ENCODE measurements at places on chromosomes 13 and 19. TPM values are rescaled to one million over a fixed set of nuclear protein-coding genes. Genes with fewer than 3 reads are reported as not detected.
A peak's percentile ranks its signal among the peaks of the same experiment; 100 is the strongest.

DNA sequence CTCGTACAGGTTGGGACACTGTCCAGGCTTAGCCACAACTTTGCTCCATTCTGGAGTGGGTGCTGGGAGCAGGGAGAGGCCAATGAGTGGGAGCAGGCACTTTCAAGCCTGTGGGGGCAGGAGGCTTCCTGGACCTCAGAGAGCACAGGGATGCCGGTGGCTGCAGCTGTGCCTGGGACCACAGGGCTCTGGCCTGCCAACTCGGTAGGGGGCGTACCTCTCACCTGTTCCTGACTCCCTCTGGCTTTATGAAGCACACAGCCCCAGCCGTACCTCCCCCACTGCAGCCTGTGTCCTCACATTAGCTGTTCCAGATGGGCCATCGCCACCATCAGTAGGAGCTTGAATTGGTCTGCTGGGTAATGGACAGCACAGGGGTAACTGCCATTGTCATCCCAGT lies 278.7 kb upstream of the KLHL1 start:
- DNase-seq = peak; percentile 16

DNA sequence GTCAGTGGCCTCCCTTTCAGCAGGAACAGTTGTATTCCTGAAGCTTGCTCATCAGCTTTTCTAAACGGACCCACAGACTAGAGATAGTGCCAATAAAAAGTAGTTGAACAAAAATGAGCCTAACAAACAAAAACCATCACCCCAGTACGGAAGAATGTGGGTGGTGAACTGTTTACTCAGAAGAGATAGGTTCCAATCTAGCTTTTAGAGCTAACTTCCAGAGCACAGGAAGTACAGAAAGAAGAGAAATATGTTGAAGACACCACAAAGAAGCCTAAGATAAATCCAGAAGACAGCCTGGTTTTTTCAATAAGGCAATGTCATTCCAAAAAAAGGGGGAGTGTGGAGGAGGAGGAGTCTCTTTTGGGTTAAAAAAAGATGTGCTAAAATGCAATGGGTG lies 2.8 kb upstream of the LMO7 start:
- no peak for DNase-seq

The SLC25A41 gene
- polyA plus RNA-seq = 0.23 TPM

DNA sequence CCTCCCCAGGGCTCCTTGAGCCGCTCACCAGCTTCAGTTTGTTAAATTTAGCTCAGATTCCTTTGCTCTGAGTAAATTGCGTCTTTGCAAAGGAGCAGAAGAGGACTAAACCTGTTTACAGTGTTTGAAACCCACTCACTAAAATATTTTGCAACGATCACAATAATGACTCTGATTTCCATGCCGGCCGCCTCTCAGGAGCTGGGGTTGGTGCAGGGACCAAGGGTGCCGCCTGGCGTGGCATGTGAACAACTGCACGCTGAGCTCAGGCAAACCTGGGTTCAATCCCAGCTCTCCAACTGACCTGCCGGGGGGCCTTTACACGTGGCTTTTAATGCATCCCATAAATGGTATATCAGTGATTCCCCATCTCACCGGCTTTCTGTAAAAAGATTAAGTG lies 68.7 kb upstream of the CACNA1A start:
- DNase-seq = peak; percentile 67

GRCh38 chr13:110329798-110330461 lies 22.8 kb downstream of the COL4A2 start:
- no peak for DNase-seq

- DNase-seq = no peak
Measured at GRCh38 chr13:51067210-51067701, 43.8 kb downstream of the C13orf42 start.

GRCh38 chr13:93752541-93752940 lies 525.9 kb downstream of the GPC6 start:
- DNase-seq = no peak

DNA sequence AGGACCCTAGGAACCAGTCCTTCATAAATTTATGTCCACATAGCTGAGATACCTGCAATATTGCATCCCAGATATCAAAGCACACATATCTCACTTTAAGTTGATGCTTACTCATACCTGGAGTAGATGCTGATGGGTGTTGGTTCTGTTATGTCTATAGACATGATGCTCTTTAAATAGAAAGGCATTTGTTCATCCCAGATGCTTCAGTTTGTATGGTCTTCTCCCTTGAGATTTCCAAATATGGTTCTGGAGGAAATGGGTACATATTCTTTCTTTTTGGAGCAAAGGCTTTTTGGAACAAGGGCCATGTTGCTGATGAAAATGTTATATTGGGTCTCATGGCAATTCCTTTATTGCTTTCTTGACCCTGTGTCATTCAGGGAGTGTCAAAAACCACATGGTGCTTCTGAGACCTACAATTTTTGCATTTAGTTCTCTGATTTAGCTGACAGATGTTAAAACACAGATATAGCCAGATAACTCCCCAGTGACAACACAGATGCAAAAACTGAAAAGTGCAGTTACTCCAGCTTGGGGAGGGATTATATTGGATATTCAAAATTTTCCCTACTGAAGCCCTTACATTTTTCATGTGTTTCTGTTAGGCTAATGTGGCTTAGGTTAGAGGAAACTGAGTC lies 211.4 kb downstream of the KCNRG start:
- no peak for DNase-seq

DNA sequence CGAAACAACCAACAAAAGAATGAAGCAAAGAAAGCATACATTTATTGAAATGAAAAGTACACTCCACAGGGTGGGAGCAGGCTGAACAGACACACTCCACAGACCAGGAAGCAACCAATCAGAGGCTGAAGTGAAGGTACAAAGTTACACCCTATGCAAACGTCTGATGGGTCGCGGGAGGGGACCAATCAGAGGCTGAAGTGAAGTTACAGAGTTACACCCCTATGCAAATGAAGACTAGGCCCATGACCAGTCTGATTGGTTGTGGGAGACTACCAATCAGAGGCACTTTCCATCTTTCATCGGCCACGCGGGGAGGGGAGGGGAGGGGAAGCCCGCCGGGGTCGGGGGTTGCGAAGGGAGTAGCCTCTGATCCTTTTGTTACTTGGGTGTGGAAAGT lies 12.4 kb upstream of the FBL start:
- DNase-seq = peak; percentile 85

DNA sequence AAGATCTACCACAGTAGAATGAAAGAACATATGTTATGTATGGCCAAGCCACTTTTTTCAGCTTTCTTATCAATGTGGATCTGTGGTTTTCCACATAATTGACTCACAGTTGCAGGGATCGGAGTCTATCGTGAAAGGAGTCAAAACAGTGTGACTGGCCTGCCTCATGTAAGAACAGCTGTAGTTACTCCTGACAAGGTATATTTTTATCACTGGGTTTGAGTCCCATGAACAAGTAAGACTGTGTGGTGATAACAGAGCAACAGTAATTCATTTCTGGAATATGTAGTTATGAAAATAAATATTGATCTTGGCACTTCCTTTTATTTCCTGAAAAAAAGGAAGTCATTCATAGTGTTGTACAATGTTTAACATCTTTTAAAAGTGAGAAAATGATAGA lies 416.6 kb downstream of the KLF12 start:
- no peak for DNase-seq

DNA sequence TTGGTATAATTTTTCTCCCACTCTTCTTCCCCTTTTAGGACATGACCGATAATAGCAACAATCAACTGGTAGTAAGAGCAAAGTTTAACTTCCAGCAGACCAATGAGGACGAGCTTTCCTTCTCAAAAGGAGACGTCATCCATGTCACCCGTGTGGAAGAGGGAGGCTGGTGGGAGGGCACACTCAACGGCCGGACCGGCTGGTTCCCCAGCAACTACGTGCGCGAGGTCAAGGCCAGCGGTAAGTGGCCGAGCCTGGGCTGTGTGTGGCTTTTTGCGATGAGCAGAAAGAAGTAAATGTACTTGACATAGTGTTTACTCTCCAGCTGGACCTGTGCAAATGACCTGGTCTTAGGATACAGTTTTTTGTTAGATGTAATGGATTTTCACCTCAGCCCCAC lies 102.5 kb downstream of the ARHGEF7 start:
- no peak for DNase-seq

DNA sequence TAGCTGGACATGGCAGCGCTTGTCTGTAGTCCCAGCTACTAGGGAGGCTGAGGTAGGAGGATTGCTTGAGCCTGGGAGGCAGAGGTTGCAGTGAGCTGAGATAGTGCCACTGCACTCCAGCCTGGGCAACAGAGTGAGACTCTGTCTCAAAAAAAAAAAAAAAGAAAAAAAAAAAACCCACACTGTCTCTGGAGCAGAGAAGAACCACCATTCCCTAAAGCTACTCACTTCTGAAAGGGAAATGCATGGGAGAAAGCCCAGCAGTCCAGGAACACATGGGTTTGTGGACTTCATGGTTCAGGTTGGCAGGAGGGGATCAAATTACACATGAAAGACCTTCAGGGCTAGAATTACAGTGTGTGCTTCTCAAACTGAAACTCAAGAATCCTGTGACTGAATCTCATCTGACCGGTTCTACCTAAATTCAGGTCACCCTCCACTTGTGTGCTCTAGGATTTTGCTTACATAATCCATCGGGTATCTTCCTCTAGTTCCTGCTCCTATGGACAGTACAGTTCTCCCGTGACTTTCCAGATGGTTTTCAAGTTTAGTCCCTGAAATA lies 30.2 kb upstream of the CPB2 start:
- peak; percentile 65 for DNase-seq

- DNase-seq = no peak
Measured at GRCh38 chr19:6138066-6138465, 2.6 kb downstream of the ACSBG2 start.

DNA sequence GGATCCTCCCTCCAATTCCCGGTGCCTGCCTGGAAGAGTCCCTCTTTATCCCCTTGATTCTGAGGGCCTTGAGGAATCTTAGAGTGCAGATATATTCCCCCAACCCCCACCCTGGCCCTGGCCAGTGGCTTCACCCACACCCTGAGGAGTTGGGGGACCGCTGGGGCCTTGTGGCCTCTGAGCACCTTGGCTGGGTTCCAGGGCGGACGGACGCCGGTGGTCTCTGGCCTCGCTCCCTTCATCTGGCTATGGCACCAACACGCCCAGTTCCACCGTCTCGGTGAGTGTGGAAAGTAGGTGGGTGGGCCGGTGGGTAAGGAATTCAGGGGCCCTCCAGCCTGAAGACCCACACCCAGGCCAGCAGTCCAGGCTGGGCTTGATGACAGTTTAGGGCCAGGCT lies 5.0 kb downstream of the MAST1 start:
- DNase-seq = no peak

The GTF2F1 gene
- 76.1 TPM for polyA plus RNA-seq

GRCh38 chr13:40776681-40777165 lies 5.7 kb upstream of the MRPS31 start:
- DNase-seq = no peak

DNA sequence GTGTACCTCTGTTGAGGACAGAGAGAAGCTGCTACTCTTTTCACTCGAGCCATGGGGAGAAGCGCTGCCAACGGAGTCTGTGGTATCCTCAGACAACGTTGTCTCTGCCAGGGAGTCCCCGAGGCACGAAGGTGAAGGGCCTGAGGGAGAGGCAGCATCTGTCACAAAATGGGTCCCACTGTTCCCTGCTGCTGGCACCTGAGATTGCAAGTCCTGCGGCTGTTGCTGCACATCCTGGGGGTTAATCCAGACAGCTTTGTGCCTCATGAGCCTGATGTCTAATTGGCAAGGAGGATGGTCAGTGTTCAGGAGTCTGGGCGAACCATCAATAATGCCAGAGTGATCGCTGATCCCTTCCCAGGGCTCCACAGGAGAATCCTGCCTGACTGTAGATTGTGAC lies 15.0 kb downstream of the RUBCNL start:
- no peak for DNase-seq

DNA sequence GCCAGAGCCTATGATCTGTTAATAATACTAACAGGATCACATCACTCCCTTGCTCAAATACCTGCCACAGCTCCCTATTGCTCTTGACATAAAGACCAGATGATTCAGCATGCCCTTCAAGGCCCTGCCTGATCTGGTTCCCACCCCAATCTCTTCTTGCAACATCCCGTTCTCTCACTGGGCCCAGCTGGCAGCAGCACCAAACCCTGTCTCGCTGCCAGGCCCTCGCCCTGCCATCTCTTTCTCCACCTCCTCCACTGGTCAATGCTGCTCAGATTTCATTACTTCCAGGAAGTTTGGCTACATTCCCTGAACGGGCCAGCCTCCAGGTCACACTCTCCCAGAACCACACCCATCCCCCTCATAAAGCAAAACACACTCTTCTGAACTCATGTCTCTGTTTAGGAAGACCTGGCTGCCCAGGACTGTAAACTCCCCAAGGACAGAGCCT lies 8.6 kb upstream of the BCAT2 start:
- DNase-seq = no peak

The GYS1 gene
- polyA plus RNA-seq = 19.9 TPM

DNA sequence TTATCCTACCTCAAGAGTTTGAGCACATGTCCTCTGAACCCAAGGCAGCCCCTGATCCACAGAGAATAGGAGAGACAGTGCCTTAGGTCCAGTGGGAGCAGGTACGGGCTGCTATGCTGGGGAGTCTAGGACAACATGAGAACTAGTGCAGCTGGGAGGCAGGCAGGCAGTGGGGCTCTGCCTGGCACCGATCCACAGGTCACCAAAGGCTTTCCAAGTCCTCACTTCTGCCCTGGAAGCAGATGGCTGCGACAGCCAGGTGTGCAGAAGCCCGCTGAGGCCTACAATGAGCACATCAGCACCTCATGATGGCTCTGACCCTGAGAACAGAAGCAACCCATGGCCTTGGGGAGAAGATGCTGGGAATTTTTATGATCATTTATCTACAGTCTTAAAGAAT lies 29.8 kb upstream of the EPHX3 start:
- DNase-seq = no peak

DNA sequence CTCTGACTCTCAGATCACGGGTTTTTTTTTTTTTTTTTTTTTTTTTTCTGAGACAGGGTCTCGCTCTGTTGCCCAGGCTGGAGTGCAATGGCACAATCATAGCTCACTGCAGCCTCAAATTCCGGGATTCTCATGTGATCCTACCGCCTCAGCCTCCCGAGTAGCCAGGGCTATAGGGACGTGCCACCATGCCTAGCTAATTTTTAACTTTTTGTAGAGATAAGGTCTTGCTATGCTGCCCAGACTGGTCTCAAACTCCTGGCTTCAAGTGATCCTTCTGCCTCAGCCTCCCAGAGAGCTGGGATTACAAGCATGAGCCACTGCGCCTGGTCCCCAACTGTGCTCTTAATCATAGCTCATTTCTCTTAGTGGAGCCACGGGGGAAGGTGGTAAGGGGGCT lies 4.6 kb upstream of the GRAMD1A start:
- DNase-seq = no peak

DNA sequence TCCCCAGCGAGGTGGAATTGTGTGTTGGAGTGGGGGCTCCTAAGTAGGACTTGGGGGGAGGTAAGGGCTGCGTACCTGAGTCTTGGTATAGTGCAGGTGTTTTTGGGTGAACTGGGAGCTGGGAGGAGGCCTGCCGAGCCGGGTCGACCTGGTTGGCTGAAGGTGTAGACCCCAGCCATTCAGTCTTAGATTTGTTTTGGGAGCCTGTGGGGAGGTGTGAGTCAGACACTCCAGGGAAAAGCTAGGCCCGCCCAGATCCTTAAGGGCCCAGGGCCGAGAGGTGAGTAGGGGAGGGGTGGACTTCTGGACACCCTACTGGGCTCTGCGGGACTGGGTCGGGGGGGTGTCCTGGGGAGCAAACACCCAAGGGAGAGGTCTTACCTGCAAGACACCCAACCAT lies 935 bp downstream of the CRB3 start:
- DNase-seq = no peak

- no peak for DNase-seq
Measured at GRCh38 chr13:75395066-75395465, 86.9 kb downstream of the TBC1D4 start.
